ENCODE measurements at places on chromosomes 3 and 15. TPM values are rescaled to one million over a fixed set of nuclear protein-coding genes. Genes with fewer than 3 reads are reported as not detected.
A peak's percentile ranks its signal among the peaks of the same experiment; 100 is the strongest.

TMEM158 gene
- 22.9 TPM for total RNA-seq

USP8 gene
- total RNA-seq, result 54.0 TPM

MRPS22 gene
- 98.2 TPM for total RNA-seq

ALG1L2 gene
- total RNA-seq, result 0.86 TPM

SOX2 gene
- total RNA-seq, result not detected

CCDC39 gene
- total RNA-seq, result under 0.01 TPM

TNFAIP8L3 gene
- total RNA-seq, result 0.64 TPM

CLDN18 gene
- not detected for total RNA-seq

CHSY1 gene
- 48.3 TPM for total RNA-seq

RTP4 gene
- 2.6 TPM for total RNA-seq

OR4F15 gene
- not detected for total RNA-seq

FSTL1 gene
- 1,795 TPM for total RNA-seq

GRCh38 chr3:100984308-100984707, 8.9 kb downstream of the ABI3BP start:
- no peak for DNase-seq

DNA sequence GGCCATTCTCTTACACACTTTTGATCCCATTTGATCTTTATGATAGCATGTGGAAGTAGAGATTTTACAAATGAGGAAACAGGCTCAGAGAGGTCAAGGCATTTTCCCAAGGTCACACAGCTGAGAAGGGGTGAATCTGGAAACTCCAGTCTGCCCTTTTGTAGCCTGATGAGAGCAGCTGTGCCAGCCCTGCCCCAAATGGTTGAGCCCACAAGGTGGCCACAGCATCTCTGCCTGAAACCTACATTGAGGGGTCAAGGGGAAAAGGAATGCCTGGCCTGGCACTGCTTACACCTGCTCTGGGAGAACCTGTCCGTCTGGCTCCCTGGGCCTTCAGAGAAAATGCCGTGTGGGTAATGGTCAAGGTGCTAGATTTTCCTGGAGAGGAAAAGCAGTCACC, 200.2 kb upstream of the LINGO1 start:
- no peak for DNase-seq

- no peak for DNase-seq
These were observed 50.1 kb upstream of the SKOR1 start for GRCh38 chr15:67775250-67775649.

DNA sequence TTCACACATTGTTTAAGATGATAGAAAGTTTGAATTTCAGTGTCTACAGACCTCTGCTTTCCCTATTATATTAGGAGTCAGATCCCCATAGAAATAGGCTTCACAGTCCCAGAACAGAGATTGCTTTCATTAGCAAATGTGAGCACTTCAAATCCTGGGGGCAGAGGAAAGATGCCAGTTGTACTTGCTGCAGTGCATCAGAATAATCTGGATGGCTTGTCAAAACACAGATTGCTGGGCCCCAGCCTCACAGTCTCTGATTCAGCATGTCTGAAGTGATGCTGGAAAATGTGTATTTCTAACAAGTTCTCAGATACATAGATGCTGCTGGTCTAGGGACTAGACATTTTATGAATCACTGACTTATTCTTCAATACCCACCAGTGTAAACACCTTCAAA, 375.2 kb downstream of the FGF12 start:
- DNase-seq, result no peak

DNA sequence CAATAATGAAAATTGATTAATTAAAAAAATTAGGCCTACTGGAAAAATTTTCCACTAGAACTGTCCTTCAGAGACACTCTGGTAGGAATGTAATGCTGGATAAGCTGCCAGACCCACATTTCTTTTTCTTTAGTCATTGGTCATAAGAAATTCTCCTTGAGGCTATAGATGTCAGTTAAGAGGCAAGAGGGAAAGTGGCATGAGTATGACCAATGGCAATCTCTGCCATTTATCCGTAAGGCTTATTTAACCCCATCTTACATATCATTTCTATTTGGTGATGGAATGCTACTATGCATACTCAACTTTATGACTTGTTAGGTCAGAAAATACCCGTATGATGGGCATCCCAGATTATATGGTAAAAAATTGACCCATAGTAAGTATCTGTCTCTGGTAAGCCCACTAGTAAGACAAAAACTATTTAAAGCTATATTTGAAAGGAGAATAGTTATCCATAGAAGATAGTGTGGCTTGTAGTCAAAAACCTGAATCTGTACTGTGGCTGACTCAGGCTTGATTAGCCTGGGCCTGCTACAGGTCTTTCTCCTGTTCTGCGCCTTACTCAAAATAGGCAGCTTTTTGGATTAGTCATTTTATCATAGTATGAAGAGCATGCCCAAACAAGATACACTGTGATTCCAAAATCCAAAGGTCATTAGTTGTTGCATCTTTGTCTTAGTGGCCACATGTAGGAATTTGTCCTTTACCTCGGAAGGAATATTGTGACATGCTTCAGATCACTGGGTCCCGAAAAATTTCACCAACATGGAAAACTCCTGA, 314.7 kb downstream of the PYDC2 start:
- DNase-seq, result no peak

DNA sequence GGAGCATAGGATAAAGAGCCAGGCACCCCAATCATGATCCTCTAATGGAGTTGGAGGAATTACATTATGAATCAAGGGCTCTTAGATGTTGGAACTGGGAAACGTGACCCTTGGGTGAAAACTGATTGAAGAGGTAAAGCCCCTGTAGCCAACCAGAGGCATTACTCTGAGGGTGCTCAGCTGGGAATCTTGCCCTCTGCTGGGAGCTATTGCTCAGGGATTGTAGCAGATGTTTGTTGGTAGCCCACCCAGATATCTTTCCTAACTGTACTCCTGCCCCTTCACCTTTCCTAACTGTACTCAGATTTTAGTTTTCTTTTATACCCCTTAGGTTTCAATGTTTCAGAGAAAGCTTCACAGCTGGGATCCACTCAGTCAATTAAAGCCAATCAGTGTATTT, 74.2 kb downstream of the RARB start:
- DNase-seq, result no peak

DNA sequence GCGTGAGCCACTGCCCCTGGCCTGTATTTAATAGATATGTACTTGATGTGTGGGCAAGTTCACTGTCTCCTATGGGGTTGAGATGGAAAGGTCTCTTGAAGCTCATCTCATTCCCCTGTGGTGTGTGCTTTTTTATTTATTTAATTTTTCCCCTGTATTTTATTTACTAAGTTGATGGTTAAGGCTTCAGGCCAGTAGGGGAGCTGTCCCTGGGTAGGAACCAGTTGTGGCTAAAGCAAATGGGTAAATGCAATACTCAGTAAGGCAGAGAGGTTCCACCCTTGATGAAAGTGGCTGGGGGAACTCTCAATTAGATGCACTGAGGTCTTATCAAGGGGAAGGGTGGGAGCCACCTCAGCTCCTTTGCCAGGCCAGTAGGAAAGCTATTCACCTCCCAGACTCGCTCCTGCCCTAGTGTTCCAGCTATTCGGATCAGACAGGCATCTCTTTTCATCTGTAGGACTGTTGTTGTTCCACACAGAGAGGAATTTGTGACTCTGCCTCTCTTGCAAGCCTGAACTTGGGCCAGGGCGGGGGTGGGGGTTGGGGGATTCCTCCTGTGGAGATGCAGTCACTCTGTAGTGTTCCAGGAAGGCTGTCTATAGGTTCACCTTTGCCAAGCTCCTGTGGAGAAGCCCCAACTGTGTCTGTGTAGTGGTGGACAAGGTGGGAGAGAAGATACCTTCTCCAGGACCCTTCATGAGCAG, 26.1 kb downstream of the PCCB start:
- DNase-seq, result no peak

GRCh38 chr3:78076379-78076778, 1036.5 kb downstream of the ROBO2 start:
- no peak for DNase-seq

- DNase-seq, result no peak
These were observed 28.8 kb upstream of the MKRN3 start for GRCh38 chr15:23536659-23537058.

GRCh38 chr3:38136777-38137614, at the start of gene ACAA1:
Gene ACAA1, minus strand, starts transcription at chr3:38137127. Its CDS starts 92 bp downstream, at chr3:38137035.
- peak; percentile 99 for DNase-seq

GRCh38 chr3:197953881-197954280, 3.9 kb downstream of the RPL35A start:
- no peak for DNase-seq

DNA sequence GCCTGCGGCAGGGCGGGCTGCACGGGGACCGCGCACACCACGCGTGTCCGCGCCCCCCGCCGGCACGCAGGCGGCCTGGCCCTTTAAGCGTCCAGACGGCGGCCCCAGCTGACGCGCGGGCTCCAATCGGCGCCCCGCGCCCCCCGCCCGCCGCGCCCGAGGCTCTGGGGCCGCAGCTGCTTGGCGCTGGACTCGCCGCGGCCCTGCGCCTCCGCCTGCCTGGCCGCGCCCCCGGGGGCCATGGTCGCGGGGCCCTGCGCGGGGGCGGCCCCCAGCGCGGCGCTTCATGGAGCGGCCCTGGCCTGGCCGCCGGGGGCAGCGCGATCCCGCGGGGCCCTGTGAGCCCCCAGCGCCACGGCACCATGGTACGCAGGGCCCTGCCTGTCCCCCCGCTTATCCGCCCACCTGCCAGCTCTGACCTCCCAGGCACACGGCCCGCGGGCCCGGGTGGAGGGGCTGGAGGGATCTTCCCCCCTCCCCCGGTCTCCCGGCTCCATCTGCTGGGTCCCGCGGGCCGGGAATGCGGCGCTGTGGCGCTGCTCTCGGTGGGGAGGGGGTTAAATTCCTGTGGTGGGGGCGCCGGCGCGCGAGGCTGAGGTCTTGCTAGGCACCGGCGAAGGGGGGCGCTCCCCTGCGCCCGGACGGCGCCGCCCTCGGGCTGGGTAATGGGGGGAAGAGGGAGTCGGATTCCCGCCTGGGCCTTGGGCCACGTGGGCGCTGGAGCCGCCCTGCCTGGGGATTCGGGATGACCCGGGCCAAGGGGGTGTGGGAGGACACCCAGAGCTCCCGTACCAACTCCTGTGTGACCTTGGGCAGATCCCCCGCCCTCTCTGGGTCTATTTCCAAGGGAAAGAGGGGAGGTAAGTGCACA, 1.1 kb downstream of the ZBTB47 start:
- peak; percentile 49 for DNase-seq

- DNase-seq, result peak; percentile 20
These were observed 8.5 kb upstream of the ILDR1 start for GRCh38 chr3:122030381-122031122.

- no peak for DNase-seq
These were observed 25.9 kb upstream of the GOLGA8B start for GRCh38 chr15:34609102-34610057.

GRCh38 chr3:186997061-186997460, 66.7 kb downstream of the ST6GAL1 start:
- no peak for DNase-seq

DNA sequence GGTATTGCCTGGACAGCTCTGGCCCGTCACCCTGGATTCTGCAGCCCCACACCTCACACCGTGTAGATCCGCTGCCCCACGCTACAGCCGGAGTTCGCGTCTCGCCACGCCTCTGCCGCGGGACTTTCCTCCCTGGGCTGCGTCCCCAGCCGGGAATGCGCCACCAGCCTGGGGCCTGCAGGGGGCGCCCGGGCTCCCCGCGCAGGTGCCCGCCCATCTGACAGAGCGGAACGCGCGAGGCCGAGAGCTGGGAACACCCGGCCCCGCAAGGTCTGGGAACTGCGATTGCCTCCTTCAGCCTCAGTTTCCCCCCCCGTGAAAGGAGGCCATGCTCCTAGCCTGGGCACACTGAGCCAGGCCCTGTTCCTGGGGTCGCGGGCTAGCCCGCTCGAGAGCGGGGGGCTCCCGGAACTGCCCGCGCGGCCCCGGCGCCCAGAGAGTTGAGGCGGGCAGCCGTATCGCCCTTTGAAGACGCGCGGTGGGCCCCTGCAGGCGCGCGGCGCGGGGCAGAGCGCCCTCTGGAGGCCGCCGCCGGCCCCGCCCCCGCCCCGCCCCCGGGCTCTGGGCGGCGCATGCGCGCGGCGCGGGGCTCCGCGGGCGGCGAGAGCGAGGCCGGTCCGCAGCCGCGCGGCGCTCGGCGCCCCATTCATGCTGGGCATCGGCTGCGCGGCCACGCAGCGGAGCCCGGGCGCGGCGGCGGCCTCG, at the start of gene PLXNA1:
TSS of gene PLXNA1 (plus strand) at position 645 of the 705 bp plus-strand sequence. CDS start 5,479 bp downstream, outside the sequence.
- peak; percentile 79 for DNase-seq

All from fibroblast of villous mesenchyme (primary cell).